T-helper 17 cell (primary cell): ENCODE measurements at places on chromosomes 1 and 21.
A peak's percentile ranks its signal among the peaks of the same experiment; 100 is the strongest.

- no peak for DNase-seq
Observed at GRCh38 chr1:39540504-39541031, 36.0 kb downstream of the PABPC4 start.

DNA sequence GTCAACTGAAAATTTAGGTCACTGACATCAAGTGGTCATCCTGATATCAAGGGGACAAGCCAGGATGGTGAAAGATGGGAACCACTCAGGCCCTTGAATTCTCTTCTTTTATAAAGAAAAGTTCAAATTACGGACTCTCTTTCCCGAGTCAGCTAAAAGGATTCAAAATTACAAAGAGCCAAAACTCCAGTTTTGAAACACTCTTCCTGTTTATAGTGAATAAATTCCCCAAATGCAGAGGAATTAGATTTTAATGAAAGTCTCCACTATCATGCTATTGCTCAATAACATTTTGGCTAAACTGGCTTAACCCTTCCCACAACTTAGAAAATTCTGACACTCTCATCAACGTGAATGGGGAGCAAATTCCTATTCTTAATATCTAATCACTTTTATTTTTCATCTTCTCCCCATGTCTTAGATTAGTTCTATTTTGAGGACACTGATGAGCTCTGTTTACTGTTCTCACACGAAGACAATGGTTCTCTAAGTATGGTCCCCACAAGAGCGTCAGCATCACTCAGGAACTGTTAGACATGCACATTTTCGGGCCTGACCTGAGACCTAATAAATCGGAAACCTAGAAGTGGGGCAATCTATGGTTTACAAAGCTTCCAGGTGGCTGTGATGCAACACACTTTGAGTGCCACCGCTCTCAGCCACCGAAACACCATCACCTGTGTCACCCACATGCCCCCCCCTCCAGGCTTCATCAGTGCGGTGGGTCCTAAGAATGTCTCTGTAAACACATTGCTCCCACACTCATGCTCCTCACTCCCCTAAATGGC is 64.4 kb upstream of the TIAM1 start:
- no peak for DNase-seq

- DNase-seq: no peak
Observed at GRCh38 chr1:67626090-67626860, 58.7 kb upstream of the GADD45A start.

DNA sequence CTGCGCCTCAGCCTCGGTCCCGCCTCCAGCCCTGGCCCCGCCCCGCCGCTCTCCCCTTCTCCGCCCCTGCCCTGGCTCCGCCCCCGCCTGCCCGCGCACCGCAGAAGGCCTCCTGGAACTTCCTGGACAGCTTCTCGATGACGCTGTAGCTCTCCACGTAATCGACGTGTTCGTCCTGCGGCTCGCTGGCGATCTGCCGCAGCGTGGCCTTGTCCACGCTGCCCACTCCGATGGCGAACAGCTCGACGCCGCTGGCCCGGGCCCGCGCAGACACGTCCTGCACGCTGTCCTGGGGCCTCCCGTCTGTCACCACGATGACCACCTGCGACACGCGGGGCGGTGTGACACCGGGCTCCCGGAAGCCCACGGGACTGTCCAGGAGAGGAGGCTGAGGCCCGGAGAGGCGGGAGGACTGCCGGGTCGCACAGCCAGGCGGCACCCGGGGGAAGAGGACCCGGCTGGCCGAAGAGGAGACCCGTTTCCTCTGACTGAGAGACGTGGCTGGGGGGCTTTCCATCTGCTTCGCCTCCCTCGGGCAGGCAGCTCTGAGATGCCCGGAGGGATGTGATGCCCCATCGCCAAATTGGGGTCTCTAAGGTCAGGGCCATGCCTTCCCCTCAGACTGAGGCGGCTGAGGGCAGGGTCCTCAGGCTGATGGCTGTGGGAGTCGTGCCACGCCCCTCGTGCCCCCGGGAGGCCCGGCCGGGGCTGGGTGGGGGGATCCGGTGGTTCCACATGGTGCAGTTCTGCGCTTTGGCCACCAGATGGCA is 4.6 kb downstream of the MATN1 start:
- DNase-seq: peak; percentile 73

DNA sequence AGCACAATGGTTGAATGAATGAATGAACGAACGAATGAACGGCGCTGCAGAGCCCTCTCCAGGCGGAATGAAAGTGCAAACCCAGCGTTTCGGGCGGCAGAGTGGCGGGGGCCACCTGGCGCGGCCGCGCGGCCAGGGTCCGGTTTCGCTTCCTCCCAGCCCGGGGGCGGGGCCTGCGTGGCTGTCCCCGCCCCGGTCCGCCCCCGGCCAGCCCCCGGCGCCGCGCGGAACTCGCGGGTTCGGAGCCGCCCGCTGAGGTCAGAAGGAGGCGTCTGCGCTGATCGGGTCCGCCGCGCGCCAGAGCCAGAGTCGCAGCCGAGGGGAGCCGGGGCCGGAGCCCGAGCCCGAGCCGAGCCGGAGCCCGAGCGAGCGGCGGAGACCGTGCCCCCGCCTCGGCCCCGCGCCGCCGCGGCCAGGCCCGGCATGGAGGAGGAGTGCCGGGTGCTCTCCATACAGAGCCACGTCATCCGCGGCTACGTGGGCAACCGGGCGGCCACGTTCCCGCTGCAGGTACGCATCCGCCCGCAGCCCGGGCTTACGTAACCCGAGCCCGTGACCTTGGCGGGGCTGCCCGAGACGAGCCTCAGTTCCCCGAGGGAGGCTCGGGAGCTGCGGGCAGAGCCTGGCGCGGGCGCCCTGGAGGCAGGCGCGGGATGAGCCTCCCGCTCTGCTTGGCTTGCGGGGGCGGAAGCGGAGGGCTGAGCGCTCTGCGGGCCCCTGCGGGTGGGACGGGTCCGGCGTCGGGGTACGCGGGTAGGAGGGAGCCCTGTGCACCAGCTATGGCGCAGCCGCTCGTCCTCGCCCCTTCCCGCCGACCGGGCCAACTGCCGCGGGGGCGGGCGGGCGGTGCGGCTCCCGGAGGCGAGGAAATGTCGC is at the start of gene PDXK:
Gene PDXK (plus strand): TSS at position 258 of the 876 bp plus-strand sequence. CDS start 166 bp downstream, at position 424.
- DNase-seq: peak; percentile 64

GRCh38 chr1:214108097-214108446 is 120.3 kb downstream of the PROX1 start:
- DNase-seq: no peak

DNA sequence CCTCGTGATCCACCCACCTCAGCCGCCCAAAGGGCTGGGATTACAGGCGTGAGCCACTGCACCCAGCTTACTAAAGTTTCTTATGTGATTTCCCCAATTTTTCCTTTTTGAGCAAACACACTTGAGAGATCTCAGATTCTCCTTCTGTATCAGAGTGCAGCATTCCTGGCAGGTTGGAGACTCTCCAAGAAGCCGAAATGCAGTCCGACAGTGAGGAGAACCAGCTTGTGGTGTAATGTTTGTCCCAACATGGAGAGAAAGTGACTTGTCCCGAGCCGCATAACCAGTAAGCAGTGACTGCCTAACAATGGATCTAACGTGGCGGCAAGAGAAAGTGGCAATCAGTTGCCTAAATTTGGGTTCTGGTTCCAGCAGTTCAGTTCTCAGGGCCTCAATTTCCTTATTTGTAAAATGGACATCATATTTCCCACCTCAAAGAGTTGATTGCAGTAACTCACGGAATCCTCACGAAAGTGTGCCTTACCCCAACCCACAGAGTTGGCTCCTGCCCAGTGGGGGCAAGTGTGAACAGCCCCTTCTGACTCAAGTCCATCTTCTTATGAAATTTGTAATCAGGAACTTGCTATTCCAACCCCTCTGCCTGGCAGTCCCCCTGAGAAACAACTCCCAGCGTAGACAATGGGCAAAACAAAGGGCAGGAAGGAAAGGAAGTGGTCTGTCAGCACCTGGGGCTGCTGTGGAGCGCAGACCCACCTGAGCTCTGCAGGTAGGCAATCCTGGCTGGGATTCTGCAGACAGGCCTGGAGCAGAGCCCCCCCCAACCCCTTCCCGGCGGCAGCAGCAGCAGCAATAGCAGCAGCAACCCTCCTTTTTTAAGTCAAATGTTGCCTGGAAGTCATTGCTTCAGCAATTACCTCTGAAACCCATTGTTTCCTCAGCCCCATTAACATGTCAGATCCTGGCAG is 223.6 kb upstream of the POU3F1 start:
- no peak for DNase-seq

GRCh38 chr1:187877220-187877619 is 1048.5 kb downstream of the PLA2G4A start:
- no peak for DNase-seq
